ENCODE measurements at places on chromosomes 16 and 17. TPM values are rescaled to one million over a fixed set of nuclear protein-coding genes. Genes with fewer than 3 reads are reported as not detected.

The CACNG3 gene
- not detected for total RNA-seq

The PIK3R5 gene
- total RNA-seq = under 0.01 TPM

The NXN gene
- total RNA-seq = 6.5 TPM

The GNGT2 gene
- total RNA-seq = 0.56 TPM

The ITGA2B gene
- total RNA-seq = 0.56 TPM

The NAGS gene
- total RNA-seq = 0.96 TPM

The AHSP gene
- total RNA-seq = not detected

The TMEM220 gene
- total RNA-seq = 1.1 TPM

The KRT10 gene
- total RNA-seq = 3.9 TPM

The HOXB6 gene
- total RNA-seq = 0.28 TPM

The CHST4 gene
- total RNA-seq = not detected

The ABI3 gene
- total RNA-seq = under 0.01 TPM

The SEPTIN12 gene
- not detected for total RNA-seq

The SMTNL2 gene
- total RNA-seq = under 0.01 TPM

The TNFRSF13B gene
- not detected for total RNA-seq

The KREMEN2 gene
- under 0.01 TPM for total RNA-seq

The UTS2R gene
- total RNA-seq = not detected

The TLCD3B gene
- 0.19 TPM for total RNA-seq

The FBXW10 gene
- 0.28 TPM for total RNA-seq

The MYO15A gene
- under 0.01 TPM for total RNA-seq

The TEKT3 gene
- total RNA-seq = not detected

The OMG gene
- not detected for total RNA-seq

The CHTF18 gene
- total RNA-seq = 7.9 TPM

The ARL5C gene
- total RNA-seq = not detected

The MEIOB gene
- not detected for total RNA-seq

The OR2C1 gene
- total RNA-seq = under 0.01 TPM

The PPY gene
- total RNA-seq = not detected

The WNK4 gene
- 3.5 TPM for total RNA-seq

The GJC1 gene
- 15.8 TPM for total RNA-seq

The C16orf54 gene
- not detected for total RNA-seq

The STX4 gene
- total RNA-seq = 17.8 TPM

The TMEM107 gene
- 32.0 TPM for total RNA-seq

The CLDN9 gene
- not detected for total RNA-seq

The TLCD1 gene
- total RNA-seq = 3.9 TPM

The FBF1 gene
- 15.0 TPM for total RNA-seq

The CACNA1H gene
- 13.0 TPM for total RNA-seq

The LITAFD gene
- total RNA-seq = not detected

The GRB2 gene
- total RNA-seq = 79.2 TPM

The CCL1 gene
- not detected for total RNA-seq

The RAB11FIP4 gene
- total RNA-seq = 0.19 TPM

The XAF1 gene
- total RNA-seq = 10.0 TPM

The EVPL gene
- under 0.01 TPM for total RNA-seq

The PTX4 gene
- total RNA-seq = 0.19 TPM

The KRT33B gene
- under 0.01 TPM for total RNA-seq

The DNAI2 gene
- not detected for total RNA-seq

The OTOP2 gene
- total RNA-seq = not detected

The SULT1A4 gene
- 1.7 TPM for total RNA-seq

The NAA38 gene
- 65.7 TPM for total RNA-seq

The MFSD11 gene
- total RNA-seq = 36.1 TPM

The FOXL1 gene
- 30.2 TPM for total RNA-seq

The KIF2B gene
- total RNA-seq = not detected

The GRB7 gene
- total RNA-seq = under 0.01 TPM

The SPN gene
- not detected for total RNA-seq

The ZDHHC1 gene
- 5.4 TPM for total RNA-seq

The HCRT gene
- total RNA-seq = not detected

The KRTAP16-1 gene
- not detected for total RNA-seq

The ESRP2 gene
- 0.28 TPM for total RNA-seq

The ATP2C2 gene
- not detected for total RNA-seq
